ENCODE measurements at places on chromosomes 5 and 9. TPM values are rescaled to one million over a fixed set of nuclear protein-coding genes. Genes with fewer than 3 reads are reported as not detected.

DNA sequence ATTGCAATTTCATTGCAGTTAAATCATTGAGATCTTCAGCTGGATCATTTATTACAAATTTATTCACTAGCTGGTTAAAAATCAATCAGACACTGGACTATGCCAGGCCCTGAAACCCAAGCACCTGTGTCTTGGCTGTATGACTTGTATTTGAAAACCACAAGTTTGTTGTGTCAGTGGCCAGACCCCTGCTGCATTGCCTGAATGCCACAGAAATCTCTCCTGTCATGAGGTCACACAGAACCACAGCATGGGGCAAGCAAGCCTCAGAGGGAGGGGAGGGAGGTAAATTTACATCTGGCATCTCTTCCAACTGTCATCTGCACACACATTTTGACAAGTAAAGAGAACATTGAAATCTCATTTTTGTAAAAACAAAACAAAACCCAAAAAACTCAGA lies 90.0 kb downstream of the ARRDC3 start:
- DNase-seq = no peak

The NUP214 gene
- total RNA-seq = 27.4 TPM

The TMEM215 gene
- not detected for total RNA-seq

The SEMA4D gene
- total RNA-seq = 14.2 TPM

GRCh38 chr9:557601-558201 lies 283.8 kb upstream of the DMRT1 start:
- no peak for DNase-seq

The RNF180 gene
- 9.8 TPM for total RNA-seq

- DNase-seq = no peak
These were observed 61.9 kb upstream of the ADAMTS16 start for GRCh38 chr5:5078009-5078897.

The MGAT4B gene
- 90.1 TPM for total RNA-seq

DNA sequence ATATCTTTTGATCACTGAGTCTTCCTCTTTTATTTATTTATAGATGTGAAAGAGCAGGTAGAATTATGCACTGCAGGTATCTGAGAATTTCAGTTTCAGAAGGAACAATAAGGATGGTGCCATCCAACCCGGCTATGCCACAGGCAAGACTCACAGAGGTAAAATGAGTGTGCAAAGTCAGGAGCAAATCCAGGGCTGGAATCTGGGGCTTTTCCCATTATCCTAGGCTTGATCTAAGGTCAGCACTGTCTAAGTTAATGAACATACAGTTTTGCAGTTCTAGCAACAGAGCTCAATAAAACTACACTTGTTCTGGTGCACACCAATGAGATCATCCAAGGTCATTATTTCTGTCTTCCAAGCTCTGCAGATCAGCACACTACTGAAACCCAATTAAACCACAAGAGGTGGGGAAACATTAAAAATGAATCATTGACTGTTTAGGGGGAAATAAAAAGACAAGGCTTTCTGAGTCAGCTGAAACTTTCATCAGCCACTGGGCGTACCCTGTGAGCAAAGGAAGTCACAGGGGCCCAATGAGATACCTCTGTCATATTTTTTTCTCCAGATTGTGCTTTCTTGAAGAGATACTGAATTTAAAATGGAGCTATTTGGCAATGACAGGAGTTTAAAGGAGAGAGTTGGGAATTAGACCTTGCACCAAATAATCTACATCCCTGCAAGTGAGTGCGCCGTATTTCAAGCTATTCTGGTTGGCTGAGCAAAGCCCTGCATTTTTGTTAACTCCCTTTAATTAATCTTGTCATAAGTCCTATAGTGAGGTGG lies 662.2 kb upstream of the ZNF608 start:
- DNase-seq = no peak

- no peak for DNase-seq
These were observed 218.5 kb upstream of the CDH12 start for GRCh38 chr5:23071682-23072081.

DNA sequence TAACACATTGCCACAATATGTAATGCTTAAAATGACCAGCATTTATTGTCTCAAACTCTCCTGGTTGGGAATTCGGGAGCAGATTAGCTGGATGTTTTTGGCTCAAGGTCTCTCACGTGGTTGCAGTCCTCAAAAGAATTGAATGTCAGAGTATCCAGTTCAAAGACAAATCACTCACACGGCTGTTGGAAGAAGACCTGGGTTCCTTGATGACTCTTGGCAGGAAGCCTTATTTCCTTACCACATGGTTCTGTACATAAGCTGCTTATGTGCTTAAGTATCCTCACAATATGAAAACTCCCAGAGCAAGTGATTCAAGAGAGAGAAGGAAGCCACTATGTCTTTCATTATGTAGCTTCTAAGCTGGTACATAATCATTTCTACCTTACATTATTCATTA lies 230.3 kb upstream of the PTPRD start:
- DNase-seq = no peak

DNA sequence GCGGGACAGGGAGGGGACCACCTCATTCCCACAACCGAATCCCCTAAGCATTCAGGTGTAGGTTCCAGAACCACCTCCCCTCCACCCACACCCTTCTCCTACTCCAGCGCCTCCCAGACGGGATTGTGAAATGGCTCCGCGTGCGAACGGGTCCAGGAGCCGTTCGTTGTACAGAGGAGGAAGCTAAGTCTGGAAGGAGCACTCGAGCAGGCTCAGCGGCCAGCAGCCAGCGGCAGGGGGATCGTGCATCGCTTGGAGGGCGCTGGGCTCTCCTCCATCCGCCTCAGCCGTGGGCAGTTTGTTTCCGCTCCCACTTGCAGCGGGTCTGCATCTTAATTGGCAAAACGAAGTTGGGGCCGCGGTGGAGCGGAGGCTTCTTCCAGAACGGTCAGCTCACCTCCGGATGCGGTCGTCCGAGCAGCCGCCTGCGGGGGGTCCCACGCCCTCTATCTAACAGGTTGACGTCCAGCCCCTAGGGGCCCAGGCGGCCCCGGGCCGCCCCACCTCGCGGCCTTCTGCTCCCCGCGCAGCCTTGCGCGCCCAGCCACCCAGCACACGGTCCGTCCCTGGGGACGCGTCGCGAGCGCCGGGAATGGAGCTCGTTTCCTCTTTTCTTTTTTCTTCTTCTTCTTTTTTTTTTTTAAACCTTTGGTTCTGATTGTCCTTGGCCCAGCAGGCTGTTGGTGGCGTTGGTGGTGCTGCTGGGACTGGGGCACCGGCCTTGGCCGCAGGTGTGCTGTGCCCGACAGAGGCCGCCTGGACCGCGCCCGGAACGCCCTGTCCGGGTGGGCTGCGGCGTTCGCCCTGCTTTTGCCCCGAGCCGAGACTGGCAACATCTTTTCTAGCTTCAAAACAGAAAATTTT lies 3.9 kb upstream of the BARX1 start:
- no peak for DNase-seq
